ENCODE measurements at places on chromosomes 7 and 10.

- DNase-seq, result no peak
Measured at GRCh38 chr7:27091941-27092818, 3.6 kb downstream of the HOXA1 start.

GRCh38 chr10:93461807-93462178 is 20.3 kb downstream of the MYOF start:
- no peak for DNase-seq

DNA sequence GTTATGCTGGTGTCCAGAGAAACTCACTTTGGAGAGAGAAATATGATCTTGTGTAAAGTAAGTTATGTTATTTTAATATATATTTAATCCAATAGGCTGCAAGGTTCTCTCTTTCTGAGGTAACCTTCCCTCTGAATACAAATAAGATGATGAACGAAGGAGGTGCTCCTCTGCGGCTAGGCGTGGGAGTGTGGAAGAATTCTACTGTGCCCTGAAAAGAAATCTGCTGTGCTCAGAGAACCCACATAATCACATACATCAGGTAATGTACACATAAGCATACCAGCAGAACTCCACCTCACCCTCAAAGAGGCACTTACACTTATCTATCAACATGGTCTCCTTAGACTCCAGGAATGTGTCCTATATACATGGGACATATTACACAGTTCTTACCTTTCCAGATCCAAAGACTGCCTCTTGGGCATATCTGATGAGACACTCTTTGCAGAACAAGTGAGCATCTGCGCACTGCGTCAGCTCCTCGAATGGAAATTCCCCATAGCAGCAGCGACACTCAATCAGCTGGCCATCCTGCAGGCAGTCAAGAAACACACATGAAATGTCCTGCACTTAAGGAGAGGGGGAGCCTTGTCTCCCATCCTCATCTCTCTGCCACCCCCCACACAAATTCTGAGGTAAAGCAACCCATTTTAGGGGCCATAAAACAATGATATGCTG is 66.7 kb downstream of the RNF216 start:
- no peak for DNase-seq

- no peak for DNase-seq
Measured at GRCh38 chr7:30652698-30653641, 29.3 kb downstream of the CRHR2 start.

- no peak for DNase-seq
Measured at GRCh38 chr10:81065474-81065873, 527.8 kb downstream of the SH2D4B start.

- DNase-seq, result no peak
Measured at GRCh38 chr7:100155553-100156317, 2.8 kb downstream of the TRAPPC14 start.

DNA sequence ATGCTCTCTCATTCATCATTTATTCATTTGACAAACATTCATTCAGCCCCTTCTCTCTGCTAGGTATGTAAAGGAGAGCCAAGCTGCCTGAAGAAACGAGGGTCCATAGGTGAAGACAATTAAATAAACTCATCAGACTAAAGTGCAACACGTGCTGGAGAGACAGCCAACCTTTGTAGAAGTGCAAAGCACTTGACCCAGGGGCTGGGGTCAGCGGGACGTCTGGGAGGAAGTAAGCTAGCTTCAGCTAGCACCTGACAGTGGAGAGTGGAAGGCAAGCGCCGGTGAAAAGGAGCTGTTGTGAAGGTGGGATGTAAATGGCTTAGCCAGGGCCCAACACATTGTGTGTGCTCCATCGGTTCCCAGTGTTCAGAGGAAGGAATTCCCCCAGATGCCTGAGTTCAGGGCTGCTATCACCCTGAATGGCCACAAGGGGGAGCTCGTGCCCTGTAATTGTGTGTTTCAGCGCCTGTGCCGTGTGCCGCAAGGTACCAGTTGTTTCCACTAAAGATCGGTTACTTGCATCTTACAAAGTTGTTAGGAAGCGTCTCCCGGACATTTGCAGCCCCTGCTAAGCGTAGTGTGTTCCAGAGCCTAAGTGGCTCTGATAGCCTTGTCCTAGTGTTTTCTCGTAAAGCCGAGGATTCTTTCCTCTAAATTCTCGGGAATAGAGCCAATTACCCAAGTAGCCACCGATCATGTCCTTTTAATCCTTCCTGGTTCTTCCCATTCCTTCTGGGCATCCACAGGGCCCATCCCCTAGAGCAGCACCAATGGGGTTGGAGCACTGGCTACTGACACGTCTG is 30.6 kb downstream of the TLX1 start:
- DNase-seq, result peak; percentile 23

GRCh38 chr10:4684434-4684833 is 141.6 kb upstream of the AKR1E2 start:
- no peak for DNase-seq

- no peak for DNase-seq
Measured at GRCh38 chr7:24133691-24134090, 150.3 kb upstream of the NPY start.

DNA sequence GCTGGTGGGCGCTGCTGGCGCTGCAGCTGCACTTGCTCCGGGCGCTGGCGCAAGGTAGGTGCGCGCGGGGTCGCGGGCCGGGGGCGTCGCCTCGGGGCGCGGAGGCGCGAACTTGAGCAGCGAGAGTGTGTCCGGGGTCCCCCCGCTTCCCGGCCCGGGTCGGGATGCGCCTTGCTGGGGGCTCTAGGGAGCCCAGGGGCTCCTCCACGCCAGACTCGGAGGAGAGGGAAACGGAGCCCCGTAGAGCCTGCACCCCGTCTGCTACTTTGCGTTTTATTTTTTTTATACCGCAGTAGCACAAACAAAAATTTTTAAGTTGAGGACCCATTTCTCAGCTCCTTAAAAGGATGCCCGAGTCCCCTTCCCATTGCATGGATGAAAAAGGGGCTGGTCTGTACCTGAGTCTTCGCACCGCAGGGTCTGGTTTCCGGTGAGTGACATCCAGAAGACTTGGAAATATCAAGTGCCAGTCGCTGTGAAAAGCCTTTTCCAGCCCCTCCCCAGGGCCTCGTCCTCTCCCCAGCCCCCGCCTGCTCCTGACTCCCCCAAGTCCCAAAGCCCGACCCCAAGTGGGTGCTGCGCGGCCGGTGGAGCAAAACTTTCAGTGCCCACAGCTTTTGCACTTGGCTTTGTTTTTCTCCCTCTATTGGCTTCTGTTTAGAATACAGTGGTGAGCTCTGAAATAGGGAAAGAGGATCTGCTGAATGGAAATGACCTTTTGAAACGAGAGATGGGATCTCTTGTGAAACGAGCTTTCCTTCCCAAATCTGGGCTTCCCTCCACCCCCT is 973 bp downstream of the SDK1 start:
- no peak for DNase-seq

DNA sequence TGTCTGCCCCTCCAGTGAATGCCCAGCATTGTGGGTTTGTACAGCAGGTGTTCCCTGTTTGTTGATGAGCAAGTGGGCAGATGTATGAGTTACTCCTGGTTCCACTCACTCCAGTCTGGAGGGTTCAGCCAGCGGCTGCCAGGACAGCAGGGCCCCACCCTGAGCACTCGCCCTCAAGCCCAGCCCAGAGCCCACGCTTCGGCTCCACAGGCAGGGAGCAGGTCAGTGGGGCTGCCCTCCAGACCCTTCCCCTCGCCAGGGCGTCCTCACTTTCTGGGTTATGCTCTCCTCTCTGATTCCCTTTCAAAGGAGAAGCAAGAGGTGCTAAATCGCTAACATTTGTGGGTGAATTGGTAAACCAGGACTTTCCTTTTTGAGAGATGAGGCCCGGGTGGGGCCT is 4.8 kb upstream of the VIPR2 start:
- no peak for DNase-seq

- no peak for DNase-seq
Measured at GRCh38 chr7:155971180-155971770, 159.0 kb upstream of the SHH start.

GRCh38 chr7:135761751-135762488 is 13.3 kb upstream of the FAM180A start:
- DNase-seq, result peak; percentile 32

DNA sequence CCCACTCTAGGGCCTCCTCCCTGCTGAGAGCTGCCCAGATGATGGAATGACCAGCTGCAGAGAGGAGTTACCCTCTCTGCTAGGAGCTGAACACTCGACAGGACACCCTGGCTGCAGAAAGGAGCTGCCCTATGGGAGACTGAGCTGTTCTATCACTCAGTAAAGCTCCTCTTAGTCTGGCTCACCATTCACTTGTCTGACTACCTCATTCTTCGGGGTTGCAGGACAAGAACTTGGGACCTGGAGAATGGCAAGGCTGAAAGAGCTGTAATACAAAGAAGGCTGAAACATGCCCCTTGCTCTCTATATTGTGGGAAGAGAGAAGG is 30.5 kb downstream of the CRTAC1 start:
- no peak for DNase-seq

- peak; percentile 14 for DNase-seq
Measured at GRCh38 chr10:120423431-120424197, 33.4 kb upstream of the PLPP4 start.

GRCh38 chr10:44979281-44980191 is 927 bp upstream of the DEPP1 start:
- DNase-seq, result no peak

DNA sequence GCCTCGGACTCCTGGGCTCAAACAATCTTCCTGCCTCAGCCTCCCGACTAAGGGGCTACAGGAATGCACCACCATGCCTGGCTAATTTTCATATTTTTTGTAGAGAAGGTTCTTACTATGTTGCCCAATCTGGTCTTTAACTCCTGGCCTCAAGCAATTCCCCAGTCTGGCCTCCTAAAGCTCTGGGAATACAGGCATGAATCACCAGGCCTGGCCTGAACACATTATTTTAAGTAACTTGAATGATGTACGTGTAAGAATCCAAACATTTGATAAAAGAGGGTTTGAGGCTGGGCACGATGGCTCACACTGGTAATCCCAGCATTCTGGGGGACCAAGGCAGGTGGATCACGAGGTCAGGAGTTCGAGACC is 13.0 kb upstream of the BAMBI start:
- no peak for DNase-seq

- no peak for DNase-seq
Measured at GRCh38 chr7:22821702-22822485, 755 bp downstream of the TOMM7 start.

GRCh38 chr7:27947586-27948278 is 207.8 kb downstream of the TAX1BP1 start:
- no peak for DNase-seq

DNA sequence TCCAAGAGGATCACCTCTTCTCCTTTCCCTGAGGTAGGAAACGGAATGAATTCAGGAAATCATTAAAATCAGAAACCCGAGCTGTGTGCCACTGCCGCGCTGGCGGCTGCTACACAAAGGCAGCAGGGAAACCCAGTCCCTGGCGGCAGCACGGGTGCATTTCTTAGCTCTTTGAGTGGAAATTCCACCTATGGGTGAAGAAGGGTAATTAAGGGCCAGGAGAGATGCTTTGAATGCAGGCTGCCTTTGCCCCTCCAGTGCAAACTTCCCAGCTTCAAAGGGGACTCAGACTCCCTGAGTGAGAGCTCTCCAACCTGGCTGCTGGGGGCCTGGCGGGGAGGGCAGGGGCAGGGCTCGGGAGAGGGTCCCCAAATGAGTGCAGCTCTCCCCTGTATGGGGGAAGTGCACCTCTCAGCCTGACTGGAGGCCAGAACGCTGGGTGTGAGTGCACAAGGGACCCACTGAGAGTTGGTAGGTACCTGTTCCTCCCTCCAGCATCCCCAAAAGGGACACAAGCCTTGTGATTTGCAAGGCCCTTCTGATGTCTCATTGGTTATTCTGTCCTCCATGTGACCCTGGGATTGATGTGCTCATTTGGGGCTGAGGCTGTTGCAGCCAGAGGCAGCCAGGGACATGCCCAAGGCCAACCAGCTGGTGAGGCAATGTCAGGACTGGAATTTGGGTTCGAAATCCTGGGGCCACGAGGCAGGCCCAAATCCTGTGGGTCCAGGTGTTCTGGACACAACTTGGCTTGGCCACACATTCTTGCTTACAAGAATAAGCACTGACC is 16.3 kb upstream of the ZMIZ1 start:
- DNase-seq, result no peak

- DNase-seq, result peak; percentile 65
Measured at GRCh38 chr10:72011468-72011867, 47.3 kb downstream of the CHST3 start.

DNA sequence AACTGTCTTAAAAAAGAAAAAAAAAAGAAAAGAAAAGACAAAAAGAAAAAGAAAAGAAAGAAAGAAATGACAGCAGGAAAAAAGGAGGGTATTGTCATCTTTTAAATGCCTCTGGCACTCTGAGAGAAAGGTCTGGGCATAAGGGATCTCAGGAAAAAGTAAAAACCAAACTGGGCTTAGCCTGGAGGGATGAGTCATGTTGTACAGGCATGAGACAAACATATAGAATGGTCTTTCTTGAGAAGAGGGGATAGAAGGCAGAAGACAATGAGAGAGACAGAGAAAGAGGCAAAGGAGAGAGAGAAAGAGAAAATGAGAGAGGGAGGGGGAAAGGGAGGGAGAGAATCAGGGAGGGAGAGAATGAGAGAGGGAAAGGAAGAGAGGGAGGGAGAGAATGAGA is 32.3 kb upstream of the KCNMA1 start:
- no peak for DNase-seq

DNA sequence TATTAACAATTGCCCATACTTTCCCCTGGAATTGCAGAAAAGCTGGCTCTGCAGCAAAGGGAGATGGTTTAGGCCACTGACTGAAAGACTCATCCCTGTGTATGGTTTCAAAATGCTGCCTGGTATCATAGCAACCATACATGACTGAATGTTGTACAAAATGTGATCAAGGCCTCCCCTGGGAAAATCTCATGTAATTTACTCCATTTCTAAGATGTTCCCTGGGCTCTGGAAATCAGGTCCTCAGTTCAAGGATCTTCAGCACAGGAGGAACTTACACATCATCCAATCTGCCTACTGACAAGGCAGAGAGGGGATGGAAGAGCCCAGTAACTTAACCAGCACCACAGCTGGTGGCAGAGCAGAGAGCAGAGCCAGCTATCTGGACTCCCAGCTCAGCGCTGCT is 111.8 kb downstream of the JAZF1 start:
- DNase-seq, result no peak

- no peak for DNase-seq
Measured at GRCh38 chr10:104349623-104350126, 4.0 kb upstream of the CFAP58 start.

- no peak for DNase-seq
Measured at GRCh38 chr7:34070511-34071323, 165.4 kb downstream of the BMPER start.

DNA sequence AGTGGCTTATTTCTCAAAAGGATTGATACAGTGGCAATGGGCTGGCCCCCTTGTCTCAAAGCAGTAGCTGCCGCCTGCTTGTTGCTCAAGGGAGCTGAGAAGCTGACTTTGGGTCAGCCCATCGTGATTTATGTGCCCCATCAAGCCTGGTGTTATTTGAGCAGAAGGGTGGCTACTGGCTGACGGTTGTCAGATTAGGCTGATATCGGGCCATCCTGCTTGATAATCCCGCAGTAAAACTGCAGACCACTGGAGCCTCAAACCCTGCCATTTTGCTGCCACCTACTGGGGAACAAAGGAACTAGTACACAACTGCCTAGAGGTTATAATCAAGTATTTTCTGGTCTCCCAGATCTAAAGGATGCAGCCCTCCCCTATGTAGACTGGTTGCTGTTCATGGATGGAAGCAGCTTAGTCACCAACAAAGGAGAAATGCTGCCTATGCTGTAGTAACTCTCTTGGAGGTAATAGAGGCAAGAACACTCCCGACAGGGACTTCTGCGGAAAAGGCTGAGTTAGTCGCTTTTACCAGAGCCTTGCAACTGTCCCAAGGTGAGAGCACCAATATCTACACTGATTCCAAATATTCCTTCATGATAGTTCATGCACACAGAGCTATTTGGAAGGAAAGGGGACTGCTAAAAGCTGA is 65.9 kb upstream of the ZNF92 start:
- DNase-seq, result peak; percentile 6

All from hypothalamus (tissue), 51 donors.